ENCODE measurements at places on chromosomes 6 and 20.

GRCh38 chr20:59525500-59526241, 78.7 kb upstream of the PHACTR3 start:
- DNase-seq, result no peak

DNA sequence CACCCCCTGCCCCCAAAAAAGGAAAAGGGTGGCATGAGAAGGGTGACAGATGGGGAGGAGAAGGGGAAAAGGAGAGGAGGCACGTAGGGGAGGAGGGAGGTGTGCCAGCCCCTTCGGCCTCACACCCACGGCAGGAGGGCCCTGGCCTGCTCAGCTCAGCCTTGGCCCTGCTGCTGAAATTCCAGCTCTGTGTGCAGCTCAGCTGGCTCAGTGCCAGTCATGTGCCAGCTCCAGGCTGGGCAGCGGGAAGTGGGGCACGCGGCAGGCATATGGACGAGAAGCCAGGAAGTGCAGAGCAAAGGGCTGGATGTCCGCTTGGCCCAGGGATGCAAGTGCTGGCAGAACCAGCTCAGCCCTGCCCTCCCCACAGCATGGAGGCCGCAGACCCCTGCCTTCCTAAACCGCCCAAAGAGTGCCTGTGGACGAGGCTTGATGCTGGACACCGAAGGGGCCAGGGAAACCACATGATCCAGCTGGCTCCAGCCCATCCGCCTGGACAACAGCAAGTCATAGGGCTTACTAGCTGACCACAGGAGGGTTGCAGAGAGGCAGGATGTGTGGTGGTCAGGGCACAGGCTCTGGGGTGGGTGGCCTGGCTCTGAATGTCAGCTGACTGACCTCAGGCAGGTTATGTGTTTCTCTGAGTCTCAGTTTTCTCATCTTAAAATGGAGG, 60.2 kb downstream of the NOL4L start:
- no peak for DNase-seq

DNA sequence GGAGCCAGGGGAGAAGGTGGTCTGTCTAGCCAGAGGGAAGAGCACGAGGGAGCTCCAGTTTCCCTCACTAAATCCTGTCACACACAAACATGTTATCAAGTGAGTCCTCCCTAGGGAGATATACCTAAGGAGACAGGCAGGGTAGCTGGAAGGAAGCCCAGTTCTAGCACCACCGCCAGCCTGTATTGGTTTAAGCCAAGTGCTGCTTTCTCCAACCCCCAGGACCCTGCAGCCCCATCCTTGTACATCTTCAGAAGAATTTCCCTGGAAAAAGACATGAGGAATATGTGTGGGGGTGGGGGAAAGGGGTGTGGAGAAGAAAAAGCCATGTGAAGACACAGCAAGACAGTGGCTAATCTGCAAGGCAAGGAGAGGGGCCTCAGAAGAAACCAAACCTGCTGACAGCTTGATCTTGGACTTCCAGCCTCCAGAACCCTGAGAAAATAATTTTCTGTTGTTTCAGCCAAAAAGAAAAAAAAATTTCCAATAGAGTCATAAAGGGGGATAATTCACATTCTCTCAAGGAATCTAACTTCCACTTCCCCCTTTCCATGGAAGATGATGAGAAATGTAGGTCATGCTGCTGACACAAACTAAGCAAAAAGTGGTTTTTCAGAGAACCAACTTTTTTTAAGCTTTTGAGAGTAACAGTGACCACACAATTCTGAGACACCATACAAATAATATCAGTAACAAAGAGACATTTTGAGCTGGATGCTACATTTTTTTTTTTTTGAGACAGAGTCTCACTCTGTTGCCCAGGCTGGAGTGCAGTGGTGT, 103.2 kb upstream of the PRDM1 start:
- no peak for DNase-seq

DNA sequence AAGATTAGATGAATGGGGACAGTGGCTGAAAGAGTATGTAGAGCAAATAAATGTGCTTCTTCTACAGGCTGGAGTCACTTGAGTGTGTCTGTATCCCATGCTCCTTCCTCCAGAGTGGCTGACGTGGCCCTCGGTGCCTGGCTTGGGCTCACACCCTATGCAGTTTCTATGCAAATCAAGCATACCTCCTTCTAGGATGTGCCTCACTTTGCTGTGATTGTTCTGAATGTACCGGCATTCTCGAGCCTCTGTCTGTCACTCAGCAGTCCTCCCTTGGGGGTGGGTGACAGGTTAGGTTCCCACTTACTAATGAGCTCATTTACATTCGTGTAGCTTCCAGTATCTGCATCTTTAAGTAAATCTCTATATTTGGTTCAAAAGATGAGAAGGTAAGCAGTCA, 55.1 kb upstream of the HDDC2 start:
- DNase-seq, result no peak

DNA sequence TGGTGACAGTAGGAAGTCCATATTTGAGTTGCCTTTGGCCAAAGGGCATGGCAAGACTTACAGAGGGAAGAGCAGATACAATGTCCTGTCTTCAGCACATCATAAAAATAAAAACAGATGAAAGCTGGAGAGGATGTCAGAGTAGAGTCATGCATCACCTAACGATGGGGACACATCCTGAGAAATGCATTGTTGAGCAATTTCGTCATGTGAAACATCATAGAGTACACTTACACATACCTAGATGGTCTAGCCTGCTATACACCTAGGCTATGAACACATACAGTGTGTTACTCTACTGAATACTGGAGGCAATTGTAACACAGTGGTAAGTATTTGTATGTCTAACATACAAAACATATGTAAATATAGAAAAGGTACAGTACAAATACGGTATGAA, 75.6 kb downstream of the VEGFA start:
- no peak for DNase-seq

GRCh38 chr20:59268870-59269269, 31.5 kb upstream of the EDN3 start:
- DNase-seq, result no peak

DNA sequence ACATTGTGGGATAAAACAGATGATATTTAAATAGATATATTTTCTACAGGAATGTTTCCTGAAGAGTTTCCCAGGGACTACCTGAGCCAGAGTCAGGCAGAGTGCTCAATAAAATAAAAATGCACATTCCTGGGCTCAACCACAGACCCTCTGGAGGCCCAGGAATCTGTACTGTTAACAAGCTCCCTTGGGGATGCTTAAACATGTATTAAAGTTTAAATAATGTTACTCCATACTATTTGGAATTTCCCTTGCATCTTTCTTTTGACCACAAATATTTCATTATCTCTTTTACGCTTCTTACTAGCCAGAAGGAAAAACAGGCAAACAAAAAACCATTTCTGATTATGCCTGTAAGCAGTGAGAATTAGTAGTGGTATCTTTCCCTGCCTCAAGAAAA, 42.3 kb downstream of the GPR63 start:
- no peak for DNase-seq

GRCh38 chr6:157025437-157025836, 248.3 kb downstream of the ARID1B start:
- no peak for DNase-seq

- no peak for DNase-seq
Observed at GRCh38 chr6:4658486-4658885, 117.7 kb upstream of the CDYL start.

DNA sequence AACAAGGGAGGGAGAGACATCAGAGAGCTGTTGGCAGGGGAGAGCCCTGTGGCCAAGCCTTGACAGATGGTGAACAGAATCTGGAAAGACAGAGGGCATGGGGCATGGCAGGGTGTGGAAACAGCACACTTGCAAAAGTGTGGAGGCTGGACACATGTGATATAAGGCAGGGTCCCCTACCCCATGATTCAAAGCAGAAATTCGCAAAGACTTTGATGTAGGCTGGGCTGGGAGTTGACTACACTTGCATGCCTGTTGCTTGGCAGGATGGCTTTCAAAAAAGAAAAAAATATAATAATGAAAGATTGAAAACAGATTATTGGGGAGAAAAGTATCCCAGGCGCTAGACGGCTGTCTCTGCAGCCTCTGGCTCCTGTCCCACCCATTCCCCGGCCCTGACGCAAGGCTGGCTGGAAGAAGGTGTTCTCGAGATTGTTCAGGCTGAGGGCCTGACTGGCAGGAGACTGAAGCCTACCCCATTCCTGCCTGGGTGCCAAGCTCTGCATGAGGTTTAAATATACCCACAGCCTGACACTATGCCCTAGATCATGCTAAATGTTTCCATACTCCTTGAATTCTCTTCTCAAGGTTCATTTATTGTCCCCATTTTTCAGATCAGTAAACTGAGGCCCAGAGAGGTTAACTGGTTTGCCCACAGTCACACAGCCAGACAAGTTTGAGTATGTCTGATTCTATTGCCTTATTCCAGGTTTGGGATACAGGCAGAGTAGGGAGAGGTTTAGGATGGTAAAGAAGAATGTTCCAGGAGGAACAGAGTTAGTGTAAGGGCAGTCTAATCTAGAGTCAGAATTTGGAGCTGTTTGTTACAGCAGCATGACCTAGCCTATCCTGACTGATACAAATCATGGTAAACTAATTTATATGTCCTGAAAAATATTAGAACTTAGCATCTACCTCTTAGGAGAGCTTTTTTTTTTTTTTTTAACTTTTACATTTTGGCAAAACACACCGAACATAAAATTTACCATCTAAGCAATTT, 23.4 kb upstream of the CCN5 start:
- no peak for DNase-seq

DNA sequence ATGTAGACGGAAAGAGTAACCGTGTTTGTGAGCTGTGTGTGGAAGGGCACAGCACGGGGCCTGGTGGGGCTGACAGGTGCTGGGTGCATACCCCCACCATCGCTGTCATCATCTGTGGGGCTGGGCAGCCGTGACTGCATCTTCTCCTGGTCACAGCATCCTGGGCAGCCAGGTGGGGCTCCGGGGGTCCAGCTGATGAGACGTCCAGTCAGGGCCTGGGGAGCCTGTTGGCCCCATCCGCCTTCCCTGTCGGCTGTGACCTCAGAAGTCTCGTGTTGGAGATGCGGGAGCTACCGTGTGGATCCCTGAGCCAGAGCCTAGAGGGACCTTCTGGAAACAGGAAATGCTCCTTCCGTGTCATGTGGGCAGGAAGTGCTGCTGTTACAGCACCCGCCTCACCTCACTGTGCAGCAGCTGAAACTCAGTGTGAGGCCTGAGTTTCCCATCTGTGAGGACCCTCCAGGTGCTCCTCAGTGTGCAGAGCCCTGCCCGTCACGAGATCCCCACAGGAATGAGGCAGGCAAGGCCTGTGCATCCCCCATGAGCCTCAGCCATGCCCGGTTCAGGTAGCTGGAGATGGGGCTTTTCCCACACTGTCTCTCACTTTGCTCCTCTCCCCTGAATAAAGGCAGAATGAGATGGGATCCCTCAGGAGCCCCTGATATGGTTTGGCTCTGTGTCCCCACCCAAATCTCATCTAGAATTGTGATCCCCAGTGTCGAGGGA, 108.7 kb downstream of the ERMARD start:
- DNase-seq, result no peak

GRCh38 chr20:62064770-62065673, 659 bp downstream of the TAF4 start:
- DNase-seq, result no peak

GRCh38 chr6:169109411-169110220, 144.0 kb downstream of the THBS2 start:
- DNase-seq, result no peak

GRCh38 chr6:4922488-4923037, 81.3 kb downstream of the RPP40 start:
- DNase-seq, result no peak

DNA sequence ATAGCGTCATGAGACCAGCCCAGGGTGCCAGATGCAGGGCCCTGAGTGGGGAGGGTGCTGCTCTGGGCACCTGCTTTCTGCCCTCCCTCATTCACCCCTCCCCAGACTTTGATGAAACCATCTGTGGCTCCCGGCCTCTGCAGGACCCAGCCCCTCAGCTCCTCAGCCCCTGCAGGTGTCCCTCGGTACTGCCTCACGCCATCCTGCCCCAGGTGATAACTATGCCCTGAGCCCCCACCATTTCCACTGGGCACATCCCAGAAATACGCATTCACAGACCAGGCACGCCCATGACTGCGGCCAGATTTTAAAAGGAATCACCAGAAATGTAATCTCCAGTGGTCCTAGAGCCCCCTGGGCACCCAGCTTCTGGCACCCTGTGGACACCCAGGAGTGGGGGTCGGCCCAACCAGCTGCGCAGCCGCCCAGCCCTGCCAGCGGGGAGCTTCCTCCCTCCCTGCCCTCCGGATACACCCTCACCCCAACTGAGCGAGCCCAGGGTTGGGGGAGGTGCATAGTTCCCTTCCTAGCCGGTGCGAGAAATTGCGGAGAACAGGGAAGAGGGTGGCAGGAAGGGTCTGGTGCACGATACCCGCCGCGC, 615 bp upstream of the NTSR1 start:
- DNase-seq, result peak; percentile 19

- no peak for DNase-seq
Observed at GRCh38 chr20:43699941-43700565, 26.7 kb downstream of the GTSF1L start.

GRCh38 chr6:45310118-45310788, 17.9 kb upstream of the RUNX2 start:
- DNase-seq, result no peak

DNA sequence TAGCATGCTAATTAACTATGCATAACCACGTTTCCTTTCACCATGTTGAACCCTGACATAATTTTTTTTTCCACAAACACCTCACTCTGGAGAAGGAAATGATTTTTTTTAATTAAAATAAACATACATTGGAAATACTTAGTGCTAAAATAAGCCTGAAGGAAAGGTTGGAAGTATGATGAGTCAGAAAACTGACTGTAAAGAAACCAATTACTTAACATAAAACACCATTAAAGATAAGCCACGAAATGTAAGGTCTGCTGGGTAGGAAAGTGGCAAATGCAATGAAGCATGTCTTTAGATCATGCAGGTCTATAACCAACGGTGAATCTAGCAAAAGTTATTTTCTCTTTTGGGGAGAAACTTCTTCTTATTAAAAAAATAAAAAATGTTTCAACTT, 47.5 kb downstream of the OPRM1 start:
- DNase-seq, result no peak

DNA sequence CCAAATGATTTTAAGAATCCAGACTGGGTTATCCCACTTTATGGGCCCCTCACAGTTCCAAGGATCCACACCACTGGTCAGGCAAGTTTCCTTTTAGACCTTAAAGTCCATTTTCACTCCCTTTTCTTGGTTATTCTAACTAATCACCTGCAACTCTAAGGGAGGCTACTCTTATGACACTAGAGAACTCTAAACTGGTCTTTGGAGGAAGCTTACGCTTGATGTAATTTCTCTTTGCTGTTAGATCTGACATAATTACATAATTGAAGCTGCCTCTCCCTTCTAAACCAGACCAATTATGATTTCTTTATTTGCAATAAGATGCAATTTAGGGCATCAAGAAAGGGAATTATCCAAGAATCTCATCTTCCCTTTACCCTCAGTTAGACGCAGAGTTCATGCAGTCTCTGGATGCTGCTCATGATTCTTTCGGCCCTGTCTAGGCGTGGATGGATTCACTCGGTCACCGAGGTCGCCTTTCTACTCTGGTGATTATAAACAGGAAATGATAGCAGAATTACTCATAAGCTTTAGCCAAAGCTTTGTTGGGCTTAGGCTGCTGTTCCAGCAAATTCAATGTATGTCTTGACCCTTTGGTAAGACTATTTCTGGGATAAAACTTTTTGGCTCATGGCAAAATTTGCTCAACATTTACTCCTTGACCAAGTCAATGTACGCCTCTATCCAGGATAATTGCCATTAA, 166.4 kb upstream of the PRND start:
- no peak for DNase-seq

GRCh38 chr6:165308926-165309731, at the start of gene C6orf118:
TSS of gene C6orf118 (minus strand) at chr6:165309605. CDS start at chr6:165309586, 19 bp downstream.
- DNase-seq, result no peak

Measured in stimulated activated naive CD4-positive, alpha-beta T cell treated with Interleukin-2 at 50 U/mL for 16 hours (primary cell).